Adipocyte (in vitro differentiated cells): ENCODE measurements at places on chromosomes 6 and 20.

DNA sequence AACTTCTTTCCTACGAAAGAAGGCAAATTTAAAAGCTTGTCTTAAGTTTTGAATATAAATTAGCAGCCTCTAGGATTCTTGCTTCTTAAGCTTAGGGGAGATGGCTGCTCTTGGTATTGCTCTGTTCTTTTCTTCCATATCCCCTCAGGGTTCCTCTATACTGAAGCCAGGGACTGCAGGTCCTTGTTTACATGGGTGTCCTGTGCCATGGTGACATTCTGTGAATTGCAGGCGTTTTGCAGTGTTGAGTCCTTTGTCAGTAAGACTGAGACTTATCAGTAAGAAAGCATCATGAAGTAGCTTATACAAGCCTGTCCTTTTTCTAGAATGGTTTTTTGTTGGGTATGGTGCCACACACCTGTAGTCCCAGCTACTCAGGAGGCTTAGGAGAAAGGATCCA, 147.8 kb downstream of the ARID1B start:
- DNase-seq, result no peak

DNA sequence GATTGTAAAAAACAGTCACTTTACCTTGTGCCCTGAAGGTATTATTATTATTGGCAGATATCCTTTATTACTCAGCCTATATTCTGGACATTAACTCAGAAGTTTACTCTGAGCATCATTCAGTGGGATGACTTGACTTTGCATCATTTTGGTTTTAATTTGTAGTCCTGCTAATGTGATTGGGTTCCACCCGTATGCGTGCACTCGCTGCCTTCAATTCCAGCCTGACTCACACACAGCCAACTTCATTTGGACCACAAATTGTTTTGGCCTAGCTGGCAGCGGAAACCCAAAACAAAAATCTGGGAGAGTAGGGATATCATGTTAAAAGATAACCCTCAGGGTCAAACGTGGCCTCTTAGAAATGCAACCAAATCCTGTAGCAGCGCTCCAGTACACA, 704.4 kb upstream of the SLC35B3 start:
- DNase-seq, result peak; percentile 83

DNA sequence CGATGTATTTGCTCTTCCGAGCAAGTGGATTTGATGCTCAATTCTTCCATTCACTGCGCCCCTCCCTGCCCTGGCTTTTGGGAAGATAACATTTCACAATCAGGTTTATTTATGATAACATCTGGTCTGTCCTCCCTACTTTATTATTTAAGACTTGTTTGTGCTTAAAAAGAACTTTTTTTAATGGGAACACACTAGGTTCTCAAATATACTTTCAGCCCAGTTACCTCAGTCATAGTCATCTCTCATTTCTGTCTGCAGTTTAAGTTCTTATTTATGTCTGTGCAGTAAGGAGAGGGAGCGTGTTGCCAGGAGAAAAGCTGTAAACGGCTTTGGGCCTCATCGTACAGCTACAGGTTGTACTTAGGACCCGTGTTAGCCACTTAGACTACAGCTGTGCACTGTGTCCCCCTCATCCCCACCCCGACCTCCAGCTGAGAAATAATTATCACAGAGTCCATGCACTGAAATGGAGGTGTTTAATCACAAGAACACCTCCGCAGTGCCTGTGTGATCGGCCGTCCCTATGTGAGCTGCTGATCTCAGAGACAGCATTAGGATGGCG, 99.3 kb downstream of the RPP40 start:
- DNase-seq, result no peak

- DNase-seq, result no peak
Measured at GRCh38 chr20:25269057-25269832, 21.4 kb downstream of the PYGB start.

GRCh38 chr20:8320306-8320705, 188.2 kb downstream of the PLCB1 start:
- DNase-seq, result no peak

DNA sequence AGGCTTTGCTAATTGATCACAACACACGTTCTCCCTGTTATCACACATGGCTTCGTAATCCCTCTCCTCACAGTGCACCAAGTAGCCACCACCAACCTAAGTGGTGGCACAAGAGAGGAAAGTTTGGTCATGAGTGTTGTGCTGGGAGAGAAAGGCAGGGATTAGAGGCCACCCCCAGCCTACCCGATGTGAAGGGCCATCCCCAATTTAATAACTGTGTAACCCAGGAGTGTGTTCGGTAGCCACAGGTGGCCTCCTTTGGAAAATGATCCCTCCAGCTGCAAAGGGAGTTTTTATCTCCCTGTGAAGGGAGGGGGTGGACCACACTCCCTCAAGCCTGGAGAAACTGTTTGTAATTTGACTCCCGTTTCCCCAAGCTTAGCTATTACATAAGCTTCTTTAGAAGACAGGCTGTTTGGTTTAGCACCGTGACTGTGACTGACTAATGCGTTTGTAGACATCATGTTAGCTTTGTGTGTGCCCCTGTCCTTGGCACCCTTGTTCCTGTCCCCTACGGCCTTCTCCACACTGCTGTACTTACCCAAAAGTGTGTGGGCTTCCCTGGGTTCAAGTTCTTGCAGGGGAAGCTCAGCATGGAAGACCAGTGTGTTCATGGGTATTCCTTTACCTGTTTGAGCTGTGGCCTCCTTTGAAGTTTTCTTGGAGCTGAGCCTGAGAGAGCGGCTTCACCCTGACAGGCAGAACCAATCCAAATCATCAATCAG, 20.6 kb downstream of the PPP1R16B start:
- peak; percentile 26 for DNase-seq

DNA sequence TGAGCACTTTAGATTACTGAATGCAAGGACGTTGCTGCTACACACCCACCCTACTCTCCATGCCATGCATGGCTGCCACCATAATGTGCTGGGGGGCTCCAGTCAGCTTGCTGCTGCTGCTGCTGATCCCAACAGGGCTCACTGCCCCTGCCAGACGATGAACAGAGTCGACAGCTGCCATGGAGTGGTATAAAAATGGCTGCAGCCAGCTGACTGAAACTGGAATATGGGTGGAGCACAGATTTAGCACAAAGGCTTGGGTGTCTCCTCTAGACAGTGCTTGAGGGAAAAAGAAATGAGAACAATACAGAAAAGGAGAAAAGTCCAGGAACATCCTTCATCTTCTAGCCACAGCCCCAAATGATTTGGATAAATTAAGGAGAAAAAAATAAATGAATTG, 150.7 kb downstream of the PDSS2 start:
- no peak for DNase-seq

DNA sequence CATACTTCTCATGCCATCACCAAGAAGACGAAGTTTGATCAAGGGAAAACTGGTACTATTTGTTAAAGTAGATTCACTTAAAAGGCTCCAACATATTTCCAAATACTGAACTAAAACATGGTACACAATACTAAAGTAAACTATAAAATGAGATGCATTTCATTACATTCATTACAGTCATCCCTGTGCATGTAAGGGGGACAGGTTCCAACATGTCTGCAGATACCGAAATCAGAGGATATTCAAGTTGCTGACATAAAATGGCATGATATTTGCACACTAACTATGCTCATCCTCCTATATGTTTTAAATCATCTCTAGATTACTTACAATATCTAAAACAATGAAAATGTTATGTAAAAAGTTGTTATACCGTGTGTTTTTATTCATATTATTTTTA, 893.9 kb upstream of the MANEA start:
- no peak for DNase-seq

DNA sequence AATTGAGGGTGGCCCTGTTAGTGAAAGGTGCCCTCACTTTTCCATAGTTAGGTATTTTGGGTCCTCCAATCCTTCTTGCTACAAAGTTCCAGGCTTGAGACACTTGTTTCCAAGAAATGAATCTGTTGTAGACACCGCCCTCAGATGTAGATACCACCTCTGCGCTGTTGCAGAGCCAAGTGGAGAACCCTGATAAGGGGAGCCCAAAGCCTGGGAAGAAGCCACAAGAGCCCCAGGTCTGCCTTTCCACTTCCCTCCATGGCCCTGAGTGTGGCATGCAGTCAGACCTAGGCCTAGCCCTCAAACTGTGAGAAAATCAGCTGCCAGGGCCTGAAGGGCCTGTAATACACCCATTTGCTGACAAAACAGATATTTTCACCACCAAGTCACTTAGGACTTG, 37.1 kb downstream of the DTD1 start:
- no peak for DNase-seq

- no peak for DNase-seq
Measured at GRCh38 chr20:38875175-38875993, 50.8 kb upstream of the FAM83D start.

DNA sequence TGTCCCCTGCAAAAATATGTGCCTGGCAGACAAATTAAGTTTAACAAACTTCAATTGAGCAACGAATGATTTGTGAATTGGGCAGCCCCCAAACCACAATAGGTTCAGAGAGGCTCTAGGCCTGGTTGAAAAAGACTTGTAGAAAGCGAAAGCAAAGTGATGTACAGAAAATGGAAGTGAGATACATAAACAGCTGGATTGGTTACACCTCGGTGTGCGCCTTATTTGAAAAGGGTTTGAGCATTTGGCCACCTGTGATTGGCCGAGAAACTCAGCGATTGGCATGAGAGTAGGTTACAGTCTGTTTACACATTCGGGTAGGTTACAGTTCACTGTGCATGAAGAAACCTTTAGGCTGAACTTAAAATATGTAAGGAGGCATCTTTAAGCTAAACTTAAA, 136.9 kb downstream of the CD83 start:
- no peak for DNase-seq

GRCh38 chr20:64158346-64159285, 5.6 kb upstream of the MYT1 start:
- no peak for DNase-seq
